ENCODE measurements at places on chromosomes 3 and 15.
A peak's percentile ranks its signal among the peaks of the same experiment; 100 is the strongest.

DNA sequence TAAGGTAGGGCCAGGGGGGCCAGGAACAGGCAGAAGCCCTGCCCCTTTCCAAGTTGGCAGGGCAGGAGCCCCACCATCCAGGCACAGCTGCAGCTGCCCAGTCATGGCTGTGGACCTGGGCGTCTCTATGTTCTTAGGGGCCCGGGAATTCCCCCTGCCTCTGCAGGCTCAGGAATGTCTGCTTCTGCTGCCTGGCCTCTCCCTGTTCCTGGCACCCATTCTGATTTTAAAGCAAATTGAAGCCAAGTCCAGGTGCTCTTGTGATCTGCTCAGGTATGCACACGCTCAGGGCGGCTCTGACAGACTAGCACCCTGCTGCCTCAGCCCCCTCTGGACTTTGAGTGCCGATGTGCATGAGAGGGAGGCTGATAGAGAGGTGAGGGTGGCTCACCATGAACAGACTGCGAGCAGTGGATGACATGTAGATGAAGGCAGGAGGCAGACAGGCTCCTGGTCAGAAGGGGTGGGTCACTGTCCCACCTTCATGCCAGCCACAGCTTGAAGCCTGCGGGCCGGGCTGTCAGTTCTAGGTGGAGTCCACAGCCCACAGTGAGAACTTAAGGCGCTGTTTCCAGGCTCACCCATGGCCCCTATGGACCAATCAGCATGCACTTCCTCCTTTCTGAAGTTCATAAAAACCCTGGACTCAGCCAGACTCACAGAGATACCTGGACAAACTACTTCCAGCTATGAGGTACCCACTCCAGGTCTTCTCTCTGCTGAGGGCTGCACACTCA lies 747.8 kb upstream of the GBE1 start:
- no peaks in the 10 kb centered on the region for H3K36me3 ChIP-seq
- H3K4me1 ChIP-seq = no peaks in the 10 kb centered on the region
- H3K4me3 ChIP-seq = no peak overlapping the region
- no peaks in the 10 kb centered on the region for H3K27me3 ChIP-seq
- no peak overlapping the region for H3K27ac ChIP-seq
- DNase-seq = no peak

- no peak overlapping the region for H3K4me3 ChIP-seq
- no peak overlapping the region for H3K27ac ChIP-seq
- no peaks in the 10 kb centered on the region for H3K4me1 ChIP-seq
- no peak for DNase-seq
Observed at GRCh38 chr3:188827576-188827975, 344.2 kb upstream of the TPRG1 start.

DNA sequence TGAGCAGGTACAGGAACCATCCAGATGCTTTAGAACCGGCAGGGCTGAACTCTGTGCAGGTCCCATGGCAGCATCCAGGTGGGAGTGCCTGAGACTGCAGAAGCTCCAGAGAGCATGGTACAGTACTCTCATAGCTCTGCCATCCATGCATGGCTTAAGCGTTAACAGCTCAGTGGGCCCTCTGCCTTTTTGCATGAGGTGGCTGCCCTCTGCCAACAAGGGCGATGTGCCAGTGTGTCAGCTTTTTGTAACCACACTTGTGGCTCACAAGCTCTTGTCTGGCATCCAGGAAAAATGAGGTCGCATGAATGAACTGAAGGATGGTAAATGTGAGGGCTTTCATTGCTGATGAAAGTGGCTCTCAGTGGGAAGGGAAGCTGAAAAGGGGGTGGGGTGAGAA lies 950.1 kb downstream of the DIPK2A start:
- no peak for DNase-seq
- H3K27me3 ChIP-seq = no peaks in the 10 kb centered on the region
- H3K4me3 ChIP-seq = no peak overlapping the region

DNA sequence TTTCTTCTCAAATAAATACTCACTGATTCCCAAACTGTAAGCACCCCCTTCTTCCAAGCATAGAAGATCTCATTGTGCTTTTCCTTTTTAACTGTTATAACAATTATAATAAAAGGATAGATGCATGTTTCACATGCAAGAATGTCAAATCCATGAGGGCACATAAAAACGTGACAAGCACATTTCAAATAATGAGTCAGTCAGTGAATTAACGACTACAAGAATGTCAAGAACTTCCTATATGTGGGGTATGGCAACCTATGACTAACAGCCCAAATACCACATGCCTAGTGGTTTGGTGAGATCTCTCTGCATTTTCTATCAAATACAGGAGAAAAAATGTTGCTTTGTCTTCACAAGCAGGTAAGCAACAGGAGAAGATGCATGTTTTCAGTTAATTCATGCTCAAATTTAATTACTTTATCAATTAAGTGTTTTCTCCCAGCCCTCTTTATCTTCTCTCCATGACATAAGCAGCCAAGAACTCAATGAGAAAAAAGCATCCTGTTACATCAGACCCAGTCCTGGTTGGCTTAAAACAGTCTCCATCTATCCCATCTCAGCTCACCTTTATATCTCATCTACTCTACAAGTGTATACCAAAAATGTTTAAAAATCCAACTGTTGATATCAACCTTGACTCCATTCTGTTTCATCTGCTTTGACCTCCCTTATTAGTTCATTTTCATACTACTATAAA lies 181.5 kb upstream of the LMCD1 start:
- H3K36me3 ChIP-seq = no peaks in the 10 kb centered on the region
- no peak overlapping the region for H3K27ac ChIP-seq
- H3K27me3 ChIP-seq = no peaks in the 10 kb centered on the region
- H3K4me1 ChIP-seq = peaks cover 5% of the 10 kb centered on the region

- no peak overlapping the region for H3K27ac ChIP-seq
- H3K27me3 ChIP-seq = no peaks in the 10 kb centered on the region
- no peak overlapping the region for H3K4me3 ChIP-seq
- no peaks in the 10 kb centered on the region for H3K4me1 ChIP-seq
- no peaks in the 10 kb centered on the region for H3K36me3 ChIP-seq
Observed at GRCh38 chr3:172658344-172659245, 52.3 kb downstream of the NCEH1 start.

DNA sequence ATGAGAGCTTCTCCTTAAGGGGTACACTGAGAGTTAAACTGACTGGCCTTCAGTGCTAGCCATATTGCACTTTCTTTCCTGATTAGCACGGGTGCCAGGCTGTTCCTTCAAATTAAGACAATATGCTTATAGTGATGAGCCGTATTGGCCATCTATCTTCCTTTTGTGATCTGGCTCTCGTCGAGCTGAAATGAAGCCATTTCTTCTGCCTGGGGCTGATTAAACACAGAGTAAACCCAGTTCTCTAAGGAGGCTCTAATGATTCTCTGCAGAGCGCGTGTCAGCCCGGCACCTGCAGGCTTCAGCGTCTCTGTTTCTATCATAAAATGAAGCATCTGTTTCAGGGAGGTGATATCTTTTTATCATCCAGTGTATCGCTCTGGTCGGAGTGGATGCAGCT lies 107.5 kb upstream of the NR2F2 start:
- H3K36me3 ChIP-seq = no peaks in the 10 kb centered on the region
- no peak overlapping the region for H3K27ac ChIP-seq
- no peak overlapping the region for H3K4me3 ChIP-seq
- no peaks in the 10 kb centered on the region for H3K27me3 ChIP-seq

- H3K4me1 ChIP-seq = no peaks in the 10 kb centered on the region
- DNase-seq = no peak
- no peaks in the 10 kb centered on the region for H3K27me3 ChIP-seq
- no peak overlapping the region for H3K27ac ChIP-seq
- no peak overlapping the region for H3K4me3 ChIP-seq
Observed at GRCh38 chr15:100667405-100668347, 65.3 kb downstream of the ASB7 start.

DNA sequence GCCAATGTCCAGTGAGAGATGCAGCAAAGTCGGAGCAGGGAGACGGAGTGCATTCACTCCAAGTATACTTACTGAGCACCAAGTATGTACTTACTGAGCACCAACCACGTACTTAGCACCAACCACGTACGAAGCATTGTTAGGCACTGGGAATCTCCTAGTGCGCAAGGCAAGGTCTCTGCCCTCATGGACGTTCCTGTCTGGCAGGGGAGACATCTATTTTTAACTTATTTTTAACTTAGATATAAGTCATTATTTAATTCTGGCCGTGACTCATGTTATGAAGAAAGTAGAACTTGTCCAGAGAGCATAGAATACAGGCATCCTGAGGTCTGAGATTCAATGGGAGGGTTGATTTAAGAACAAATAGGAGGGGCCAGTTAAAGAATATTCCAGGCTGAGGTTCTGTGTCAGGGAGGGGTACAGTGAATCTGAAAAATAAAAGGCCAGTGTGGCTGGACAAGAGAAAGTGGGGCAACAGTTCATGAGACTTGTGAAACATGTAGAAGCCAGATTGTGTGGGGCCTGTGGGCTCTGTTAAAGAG lies 9.3 kb upstream of the LRRC31 start:
- peaks cover 3% of the 10 kb centered on the region for H3K4me1 ChIP-seq
- H3K27me3 ChIP-seq = peaks cover 4% of the 10 kb centered on the region
- no peak overlapping the region for H3K27ac ChIP-seq
- no peak for DNase-seq
- no peak overlapping the region for H3K4me3 ChIP-seq
- H3K36me3 ChIP-seq = no peaks in the 10 kb centered on the region

DNA sequence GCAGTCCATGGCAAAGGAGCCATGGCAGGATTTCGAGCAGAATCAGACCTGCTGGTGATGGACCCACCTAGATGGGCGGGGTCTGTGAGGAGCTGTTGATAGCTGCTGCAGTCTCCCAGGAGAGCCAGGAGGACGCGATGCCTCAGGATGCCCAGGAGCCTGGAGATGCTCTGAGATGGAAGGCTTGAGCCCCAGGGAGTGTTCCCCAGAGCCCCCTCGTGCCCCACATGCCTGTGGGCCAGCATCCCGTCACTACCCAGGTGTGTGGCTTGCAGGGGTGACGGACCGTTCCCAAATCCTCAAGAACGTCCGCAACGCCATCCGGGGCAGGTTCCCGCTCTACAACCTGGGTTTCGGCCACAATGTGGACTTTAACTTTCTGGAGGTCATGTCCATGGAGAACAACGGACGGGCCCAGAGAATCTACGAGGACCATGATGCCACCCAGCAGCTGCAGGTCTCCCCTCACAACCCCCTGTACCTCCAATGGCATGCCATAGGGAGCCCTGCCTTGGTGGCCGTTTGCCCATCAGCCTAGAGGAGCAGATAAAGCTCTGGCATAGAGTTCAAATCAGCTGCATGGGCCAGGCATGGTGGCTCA lies 6.7 kb downstream of the ITIH1 start:
- no peaks in the 10 kb centered on the region for H3K4me1 ChIP-seq
- no peaks in the 10 kb centered on the region for H3K36me3 ChIP-seq
- DNase-seq = no peak
- no peak overlapping the region for H3K27ac ChIP-seq

- peak; percentile 5 for DNase-seq
- no peaks in the 10 kb centered on the region for H3K27me3 ChIP-seq
- H3K36me3 ChIP-seq = no peaks in the 10 kb centered on the region
- no peaks in the 10 kb centered on the region for H3K4me1 ChIP-seq
- no peak overlapping the region for H3K4me3 ChIP-seq
Observed at GRCh38 chr3:186643493-186643892, 3.3 kb downstream of the FETUB start.

DNA sequence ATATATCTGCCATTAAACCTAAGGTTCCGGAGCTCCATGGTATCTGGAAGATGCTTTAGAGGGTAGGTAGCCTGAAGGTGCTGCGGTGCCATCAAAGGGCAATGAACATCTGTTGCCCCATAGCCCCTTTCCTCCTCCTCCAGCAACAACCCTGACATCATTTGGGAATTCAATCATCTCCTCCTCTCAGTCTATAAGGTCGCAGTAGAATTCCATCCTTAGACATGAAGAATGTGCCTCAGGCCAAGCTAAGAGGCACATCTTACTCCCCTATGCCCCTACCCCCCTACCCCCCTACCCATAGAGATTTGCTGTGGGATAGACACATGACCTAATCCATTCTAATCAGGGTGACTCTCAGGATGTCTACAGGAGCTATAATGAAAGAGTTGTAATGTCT lies 1099.7 kb upstream of the CFAP20DC start:
- no peak overlapping the region for H3K27ac ChIP-seq
- DNase-seq = no peak
- no peaks in the 10 kb centered on the region for H3K36me3 ChIP-seq
- no peaks in the 10 kb centered on the region for H3K27me3 ChIP-seq
